AG09309 (cell line): ENCODE measurements at places on chromosomes 5 and 9.

- no peak for DNase-seq
Observed at GRCh38 chr5:1967736-1968135, 85.0 kb upstream of the IRX4 start.

GRCh38 chr5:101543780-101544179 lies 640.7 kb upstream of the ST8SIA4 start:
- DNase-seq, result no peak

- DNase-seq, result no peak
Observed at GRCh38 chr9:129944506-129945116, 98.4 kb downstream of the FNBP1 start.

GRCh38 chr5:59062986-59063683 lies 480.3 kb downstream of the RAB3C start:
- no peak for DNase-seq

DNA sequence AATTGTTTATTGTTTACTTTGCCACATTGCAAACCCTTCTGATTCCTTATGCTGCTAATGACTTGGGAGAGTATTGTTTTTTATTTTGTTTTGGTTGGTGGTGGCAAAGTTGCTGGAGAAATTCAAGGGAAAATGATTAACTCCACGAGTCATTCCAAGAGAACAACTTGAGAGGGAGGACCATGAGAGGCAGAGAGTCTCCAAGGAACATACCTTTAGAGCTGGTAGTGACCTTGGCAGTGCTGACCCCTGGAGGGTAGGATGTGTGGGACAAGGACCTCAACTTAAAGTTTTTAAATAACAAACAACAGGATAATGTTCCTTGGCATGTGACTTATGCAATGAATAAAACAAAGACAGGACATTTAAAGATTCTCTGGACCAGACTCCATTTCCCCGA lies 139.7 kb downstream of the LRRC70 start:
- DNase-seq, result no peak

DNA sequence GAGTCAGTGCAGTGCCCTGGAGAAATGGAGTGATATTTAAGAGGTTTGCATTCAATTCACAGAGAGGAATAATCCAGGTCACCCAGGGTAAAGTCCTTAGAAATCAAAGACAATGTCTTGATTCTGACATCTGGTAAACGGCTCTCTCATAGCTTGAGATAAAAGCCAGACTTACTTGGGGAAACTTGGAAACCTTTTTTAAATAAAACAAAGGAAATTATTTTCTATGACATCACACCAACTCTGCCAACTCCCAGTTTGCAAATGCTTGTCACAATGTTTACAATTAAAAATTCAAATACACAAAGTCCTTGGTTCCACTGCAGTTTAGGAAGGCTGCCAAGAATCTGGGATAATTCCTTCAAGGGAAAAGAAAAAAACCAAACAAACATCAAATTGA lies 255.1 kb upstream of the NREP start:
- no peak for DNase-seq
